ENCODE measurements at places on chromosomes 6 and 20.

GRCh38 chr20:33499355-33499754 is 9.5 kb downstream of the CBFA2T2 start:
- no peak for DNase-seq

- peak; percentile 28 for DNase-seq
Observed at GRCh38 chr6:134351615-134352474, 33.9 kb upstream of the SGK1 start.

GRCh38 chr6:32208996-32209395 is 14.9 kb downstream of the NOTCH4 start:
- no peak for DNase-seq

DNA sequence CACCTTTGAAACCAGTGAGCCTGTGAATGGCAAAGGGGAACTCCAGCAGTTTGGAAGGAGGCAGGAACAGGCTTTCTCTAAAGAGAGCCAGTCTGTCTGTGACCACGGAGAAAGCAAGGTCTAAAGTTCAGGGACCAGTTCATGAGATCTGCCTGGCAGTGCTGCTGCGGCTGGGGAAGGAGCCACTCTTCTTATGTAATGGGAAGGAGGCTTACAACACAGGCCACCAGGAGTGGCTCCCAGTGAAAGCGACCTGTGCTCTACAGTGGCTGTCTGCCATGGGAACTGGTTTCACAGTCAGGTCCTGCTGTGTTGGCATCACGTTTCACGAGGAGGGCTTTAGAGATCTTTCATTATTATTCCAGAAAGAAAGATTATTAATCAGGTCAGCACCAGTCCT is 291.9 kb upstream of the PRDM1 start:
- no peak for DNase-seq

- DNase-seq: no peak
Observed at GRCh38 chr6:56842686-56843475, 112.0 kb upstream of the BEND6 start.

DNA sequence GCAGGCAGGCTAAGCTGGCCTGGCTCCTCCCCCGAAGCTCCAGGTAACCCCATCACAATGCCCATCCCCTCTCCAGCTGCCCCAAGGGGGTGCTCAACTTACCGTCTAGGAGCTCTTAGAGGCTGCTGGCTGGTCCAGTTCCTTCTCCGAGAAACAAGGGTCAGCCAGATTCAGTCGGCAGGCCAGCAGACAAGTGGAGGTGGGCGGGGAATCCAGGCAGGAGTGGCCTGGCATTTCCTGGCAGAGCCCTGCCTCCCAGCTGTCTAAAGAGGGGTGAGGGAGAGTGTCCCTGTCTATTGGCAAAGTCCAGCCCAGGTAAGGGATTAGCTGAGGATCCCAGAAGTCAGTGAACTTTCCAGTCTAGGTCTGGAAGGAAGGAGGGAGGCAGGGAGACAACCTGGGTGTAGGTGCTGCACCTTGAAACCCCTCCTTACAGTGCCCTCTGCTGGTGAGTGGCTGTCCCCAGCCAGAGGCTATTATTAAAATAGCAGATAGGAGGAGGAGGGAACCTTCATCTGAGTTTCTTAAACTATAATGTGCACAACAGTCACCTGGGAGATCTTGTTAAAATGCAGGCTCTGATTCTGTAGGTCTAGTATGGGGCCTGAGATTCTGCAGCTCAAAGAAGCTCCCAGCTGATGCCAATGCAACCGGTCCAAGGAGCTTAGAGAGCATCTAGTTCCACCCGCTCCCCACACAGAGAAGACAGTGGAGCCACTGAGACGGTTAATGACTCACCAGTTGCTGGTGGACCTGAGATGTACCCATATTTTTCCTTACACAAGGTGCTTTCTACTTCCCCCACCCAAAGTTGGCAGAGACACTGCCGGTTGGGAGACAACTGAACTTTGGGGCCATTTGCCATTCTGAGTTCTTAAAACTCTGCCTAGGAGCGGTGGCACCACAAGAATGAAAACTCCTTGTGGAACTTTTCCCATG is at the start of gene UNC5CL:
TSS of gene UNC5CL (minus strand) at position 162 of the 939 bp plus-strand sequence. CDS start 4,147 bp downstream, outside the sequence.
- peak; percentile 44 for DNase-seq

DNA sequence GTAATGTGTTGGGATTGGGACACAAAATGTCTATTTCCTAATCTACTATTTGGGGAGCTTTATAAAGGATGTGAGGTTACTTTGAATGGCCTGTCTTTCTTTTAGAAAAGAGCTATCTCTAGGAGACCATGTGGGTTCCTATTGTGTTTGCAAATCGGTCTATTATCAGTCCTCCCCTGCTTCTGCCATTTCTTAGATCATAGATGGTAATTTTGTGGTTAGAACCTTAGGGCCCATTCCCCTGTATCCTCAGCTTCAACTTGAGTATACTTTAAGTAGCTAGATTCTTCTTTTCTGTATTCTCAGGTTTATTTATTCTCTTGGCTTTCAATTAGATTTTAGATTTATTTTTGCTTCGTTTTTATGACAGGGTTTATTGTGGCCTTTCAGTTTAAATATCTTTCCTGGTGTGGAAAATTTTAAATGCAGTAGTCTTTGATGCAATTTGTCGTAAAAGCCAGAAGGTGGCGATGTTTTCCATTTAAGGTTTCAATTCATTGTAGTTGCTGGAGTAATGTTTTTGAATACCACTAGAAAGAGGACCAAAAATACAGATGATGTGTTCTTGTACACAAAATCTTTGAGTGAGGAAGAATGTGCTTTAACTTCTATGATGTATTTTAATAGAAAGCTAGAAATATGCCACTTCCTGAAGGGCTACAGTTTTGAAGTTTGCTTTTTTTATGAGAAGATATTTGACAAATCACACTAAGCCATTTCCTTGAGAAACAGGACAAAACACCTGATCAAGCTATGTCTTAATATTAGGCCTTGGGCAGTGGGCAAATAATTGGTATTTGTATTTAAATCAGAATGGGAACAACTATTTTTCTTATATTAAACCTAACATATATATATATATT is 20.3 kb downstream of the TBPL1 start:
- DNase-seq: no peak

DNA sequence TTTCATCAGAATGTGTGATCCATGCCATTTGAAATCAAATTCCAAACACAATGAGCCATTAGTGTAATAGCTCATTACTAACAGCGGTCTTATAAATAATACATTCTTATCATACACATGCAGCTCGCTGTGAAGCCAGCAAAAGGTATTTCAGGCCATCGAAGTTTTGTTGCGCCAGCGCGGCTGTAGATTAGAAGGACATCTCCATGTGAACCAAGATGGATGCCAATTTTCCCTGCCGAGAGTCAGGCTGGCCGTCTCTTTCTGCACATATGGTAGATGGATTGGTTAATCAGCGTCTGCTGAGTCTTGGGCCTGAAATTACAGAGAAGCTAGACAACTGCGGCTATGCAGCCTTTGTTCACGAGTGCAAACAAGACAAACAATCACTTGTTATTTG is 44.1 kb downstream of the CFAP61 start:
- no peak for DNase-seq

GRCh38 chr6:14727494-14728395 is 518.1 kb upstream of the JARID2 start:
- no peak for DNase-seq

DNA sequence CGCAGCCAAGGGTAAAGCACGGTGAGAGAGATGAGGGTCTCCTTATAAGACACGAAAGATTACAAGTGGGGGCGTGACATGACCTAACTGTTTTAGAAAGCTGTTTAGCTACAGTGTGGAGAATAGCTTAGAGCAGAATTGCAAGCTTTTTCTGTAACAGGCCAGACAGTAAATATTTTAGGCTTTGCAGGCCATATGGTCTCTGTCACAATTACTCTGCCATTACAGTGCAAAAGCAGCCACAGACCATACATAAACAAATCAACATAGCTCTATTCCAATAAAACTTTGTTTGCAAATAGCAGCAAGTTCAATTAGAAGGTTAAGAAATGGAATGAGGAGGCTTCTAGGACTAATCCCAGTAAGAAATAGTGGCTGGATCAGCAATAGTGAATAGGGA is 16.8 kb downstream of the PGM3 start:
- DNase-seq: no peak

DNA sequence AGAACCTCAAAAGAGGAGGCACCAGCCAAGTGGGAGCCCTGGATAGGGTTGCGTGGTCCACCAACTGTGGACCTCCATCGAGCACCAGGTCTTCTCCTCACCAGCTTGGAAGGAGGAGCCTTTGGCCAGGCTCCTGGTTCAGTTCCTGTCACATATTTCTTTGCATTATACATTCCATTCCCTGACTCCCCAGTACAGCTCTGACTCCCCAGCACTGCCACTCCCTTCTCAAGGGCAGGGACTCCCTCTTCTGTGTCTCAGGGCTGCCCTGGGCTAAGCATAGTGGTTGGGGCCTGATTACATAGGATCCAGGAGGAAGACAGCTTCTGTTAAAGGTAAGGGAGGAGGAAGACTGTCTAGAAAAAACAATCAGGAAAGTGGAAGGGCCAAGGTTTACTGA is 91.1 kb downstream of the MRPL14 start:
- DNase-seq: no peak

DNA sequence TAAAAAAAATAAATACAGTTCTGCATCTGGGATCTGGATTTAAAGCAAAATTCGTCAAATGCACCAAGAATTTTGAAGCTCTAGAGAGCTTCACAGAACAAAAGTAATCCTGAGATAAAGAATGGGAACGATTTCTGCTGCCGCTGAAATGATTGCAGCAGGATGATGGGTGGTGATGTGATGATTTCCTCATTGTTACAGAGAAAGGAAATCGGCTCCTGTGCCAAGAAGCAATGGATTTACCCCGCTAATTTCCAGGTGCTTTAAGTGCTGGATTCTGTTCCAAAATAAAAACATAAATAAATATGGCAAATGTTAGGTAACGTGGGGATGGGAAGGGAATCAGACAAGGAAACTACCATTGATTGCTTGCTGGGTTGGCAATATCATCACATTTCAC is 1067.9 kb upstream of the MAP3K7 start:
- no peak for DNase-seq

GRCh38 chr6:100246206-100246605 is 218.5 kb downstream of the SIM1 start:
- no peak for DNase-seq

DNA sequence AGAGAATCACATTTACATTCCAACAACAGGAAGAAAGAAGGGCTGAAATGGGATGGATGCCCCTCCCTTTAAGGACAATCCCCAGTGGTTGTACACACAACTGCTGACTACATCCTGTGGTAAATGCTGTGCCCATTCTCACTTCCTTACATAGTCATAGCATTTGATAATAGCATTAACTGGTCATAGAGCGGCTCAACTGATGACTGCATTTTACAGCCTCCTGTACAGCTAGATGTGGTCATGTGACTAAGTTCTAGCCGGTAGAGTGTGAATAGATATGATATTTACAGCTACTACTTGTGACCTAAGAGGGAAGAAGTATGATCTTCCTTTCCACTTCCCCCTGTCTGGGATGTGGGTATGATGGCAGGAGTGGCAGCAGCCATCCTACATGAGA is 24.7 kb downstream of the KCNK17 start:
- DNase-seq: no peak

DNA sequence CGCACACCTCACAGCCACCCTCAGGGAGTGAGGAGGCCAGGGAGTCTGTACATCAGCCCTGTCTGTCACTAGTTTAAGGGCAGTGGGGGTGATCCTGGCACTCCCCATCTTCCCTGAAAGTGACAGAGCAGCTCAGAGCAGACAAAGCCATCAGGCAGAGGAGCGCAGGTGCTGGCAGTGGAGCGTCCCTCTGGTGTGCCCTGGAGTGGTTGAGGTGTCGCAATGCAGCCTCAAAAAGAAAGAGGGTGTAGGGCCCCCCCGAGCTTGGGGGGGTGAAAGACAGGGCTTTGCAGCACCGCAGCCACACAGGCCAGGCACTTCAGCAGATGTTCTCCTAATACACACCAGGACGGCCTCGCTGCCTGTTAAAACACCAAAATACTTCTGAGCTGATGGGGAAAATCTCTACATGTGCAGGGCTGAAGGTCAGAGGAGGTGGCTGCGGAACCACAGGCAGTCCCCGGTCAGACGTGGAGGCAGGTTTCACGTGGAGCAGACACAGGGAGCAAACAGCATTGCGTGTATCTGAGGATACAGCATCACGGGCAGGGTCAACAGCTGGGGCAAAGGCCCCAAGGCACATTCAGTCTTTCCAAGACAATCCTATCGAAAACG is 69.5 kb downstream of the PREX1 start:
- peak; percentile 70 for DNase-seq

GRCh38 chr6:39268721-39269120 is 39.4 kb upstream of the KCNK5 start:
- no peak for DNase-seq

GRCh38 chr20:37265152-37265551 is 3.5 kb upstream of the GHRH start:
- no peak for DNase-seq

DNA sequence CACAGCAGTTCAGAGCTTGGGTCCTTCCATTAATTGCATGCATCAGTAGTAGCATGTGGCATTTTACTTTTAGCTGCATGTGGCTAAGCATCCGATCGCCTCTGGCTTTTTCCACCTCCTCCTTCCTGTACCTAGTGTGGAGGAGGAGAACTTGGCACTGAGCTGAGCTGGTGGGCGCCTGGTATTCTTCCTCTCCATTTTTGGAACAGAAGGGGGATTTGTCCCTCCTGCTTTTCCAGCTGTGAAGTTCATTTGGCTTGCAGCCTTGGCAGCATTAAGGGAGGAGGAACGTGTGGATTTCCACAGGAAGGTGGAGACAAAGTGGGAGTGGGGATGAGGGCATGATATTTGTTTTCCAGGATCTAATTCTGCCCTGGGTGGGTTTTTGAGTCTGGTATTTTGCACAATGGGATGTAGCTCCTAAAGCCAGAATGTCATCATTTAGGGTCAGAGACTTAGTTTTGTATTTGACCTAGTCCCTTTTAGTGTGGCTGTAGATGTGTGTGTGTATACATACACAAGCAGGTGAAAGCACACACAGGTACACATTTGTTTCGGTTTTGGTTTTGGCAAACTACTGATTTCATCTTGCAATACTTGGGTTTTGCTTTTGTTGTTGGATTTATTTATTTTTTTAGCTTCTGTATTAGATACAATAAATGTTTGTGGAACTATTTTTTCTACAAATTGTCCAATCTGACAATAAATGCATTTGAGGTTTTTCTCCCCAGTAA is 90.0 kb downstream of the SASH1 start:
- DNase-seq: no peak

- DNase-seq: no peak
Observed at GRCh38 chr20:53568351-53568750, 25.3 kb downstream of the ZNF217 start.

GRCh38 chr6:431986-432385 is 40.4 kb downstream of the IRF4 start:
- no peak for DNase-seq

DNA sequence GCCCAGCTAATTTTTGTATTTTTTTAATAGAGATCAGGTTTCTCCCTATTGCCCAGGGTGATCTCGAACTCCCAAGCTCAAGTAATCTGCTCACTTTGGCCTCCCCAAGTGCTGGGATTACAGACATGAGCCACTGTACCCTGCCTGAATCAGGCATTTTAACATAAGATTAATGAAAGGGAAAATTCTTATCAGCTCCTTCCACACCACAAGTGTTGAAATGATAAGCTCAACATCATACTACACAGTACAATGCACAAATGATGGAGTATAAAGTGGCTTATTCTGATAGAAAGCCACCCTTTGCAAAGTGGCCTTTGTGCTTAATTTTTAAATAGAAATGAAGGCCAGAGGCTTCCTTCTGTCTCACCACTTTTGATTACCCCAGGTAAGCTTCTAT is 71.3 kb upstream of the MCHR2 start:
- no peak for DNase-seq
